Hepatocyte (in vitro differentiated cells): ENCODE measurements at places on chromosomes 3 and 15.

DNA sequence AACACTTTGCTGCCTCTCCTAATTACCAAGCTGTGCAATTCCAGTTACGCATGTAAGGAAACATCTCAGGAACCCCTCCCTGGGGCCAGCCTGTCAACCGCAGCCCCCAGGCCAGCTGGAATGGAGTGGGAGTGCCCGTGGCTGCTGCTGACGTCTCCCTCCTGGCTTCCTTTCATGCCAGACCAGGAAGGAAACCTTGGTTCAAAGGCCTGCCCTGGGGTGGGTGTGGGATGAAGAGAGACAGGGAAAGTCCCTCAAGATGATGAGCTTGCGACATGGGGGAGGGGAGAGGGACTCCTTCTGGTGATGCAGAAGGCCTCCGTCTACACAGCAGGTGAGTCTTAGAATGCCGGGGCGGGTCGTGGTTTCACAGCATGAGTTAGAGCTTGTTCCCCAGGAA, 11.4 kb upstream of the CYP11A1 start:
- no peak overlapping the region for H3K4me3 ChIP-seq
- H3K27me3 ChIP-seq, result no peaks in the 10 kb centered on the region
- H3K4me1 ChIP-seq, result no peaks in the 10 kb centered on the region
- H3K36me3 ChIP-seq, result no peaks in the 10 kb centered on the region
- H3K27ac ChIP-seq, result peak overlapping the region; percentile 68
- peak; percentile 51 for DNase-seq

DNA sequence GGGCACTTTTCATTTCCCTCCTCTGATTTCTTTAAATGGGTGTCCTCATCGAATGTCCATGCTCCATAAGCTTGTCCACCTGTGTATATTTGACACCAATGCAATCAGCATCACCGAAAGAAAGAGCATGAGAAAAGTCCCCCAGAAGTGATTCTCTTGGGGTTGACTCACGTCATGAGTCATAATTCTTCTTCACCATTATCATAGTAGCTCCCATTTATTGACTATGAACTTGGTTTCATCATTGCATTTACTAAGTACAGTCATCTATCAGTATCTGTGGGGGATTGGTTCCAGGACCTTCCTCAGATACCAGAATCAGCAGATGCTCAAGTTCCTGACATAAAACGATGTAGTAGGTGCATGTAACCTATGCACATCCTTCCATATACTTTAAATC, 372.5 kb upstream of the CFAP20DC start:
- H3K27me3 ChIP-seq, result no peaks in the 10 kb centered on the region
- H3K36me3 ChIP-seq, result no peaks in the 10 kb centered on the region
- no peak overlapping the region for H3K27ac ChIP-seq
- no peak overlapping the region for H3K4me3 ChIP-seq

DNA sequence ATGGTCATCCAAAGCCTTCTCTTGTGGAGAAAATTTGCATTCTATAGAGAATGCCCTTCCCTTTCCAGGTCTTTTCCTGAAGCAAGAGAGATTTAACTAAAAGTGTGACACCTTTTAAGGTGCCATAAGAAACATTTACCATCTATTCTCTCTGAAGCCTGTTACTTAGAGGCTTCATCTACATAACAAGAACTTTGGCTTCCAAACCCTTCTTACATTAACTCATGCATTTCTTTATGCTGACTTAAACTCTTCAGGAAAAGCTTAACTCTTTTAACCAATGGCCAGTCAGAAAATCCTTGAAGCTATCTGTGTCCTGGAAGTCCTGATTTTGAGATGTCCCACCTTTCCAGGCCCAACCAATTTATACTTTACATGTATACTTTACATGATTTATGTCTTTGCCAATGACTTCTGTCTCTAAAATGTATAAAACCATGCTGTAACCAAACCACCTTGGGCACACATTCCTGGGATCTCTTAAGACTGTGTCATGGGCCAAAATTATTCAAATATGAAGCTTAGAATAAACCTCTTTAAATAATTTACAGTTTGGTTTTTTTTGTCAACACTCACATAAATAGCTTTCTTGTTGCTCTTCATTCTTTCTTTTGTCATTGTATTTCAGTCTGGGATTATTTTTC, 472.6 kb upstream of the NECTIN3 start:
- no peaks in the 10 kb centered on the region for H3K36me3 ChIP-seq
- no peak for DNase-seq
- no peak overlapping the region for H3K4me3 ChIP-seq

DNA sequence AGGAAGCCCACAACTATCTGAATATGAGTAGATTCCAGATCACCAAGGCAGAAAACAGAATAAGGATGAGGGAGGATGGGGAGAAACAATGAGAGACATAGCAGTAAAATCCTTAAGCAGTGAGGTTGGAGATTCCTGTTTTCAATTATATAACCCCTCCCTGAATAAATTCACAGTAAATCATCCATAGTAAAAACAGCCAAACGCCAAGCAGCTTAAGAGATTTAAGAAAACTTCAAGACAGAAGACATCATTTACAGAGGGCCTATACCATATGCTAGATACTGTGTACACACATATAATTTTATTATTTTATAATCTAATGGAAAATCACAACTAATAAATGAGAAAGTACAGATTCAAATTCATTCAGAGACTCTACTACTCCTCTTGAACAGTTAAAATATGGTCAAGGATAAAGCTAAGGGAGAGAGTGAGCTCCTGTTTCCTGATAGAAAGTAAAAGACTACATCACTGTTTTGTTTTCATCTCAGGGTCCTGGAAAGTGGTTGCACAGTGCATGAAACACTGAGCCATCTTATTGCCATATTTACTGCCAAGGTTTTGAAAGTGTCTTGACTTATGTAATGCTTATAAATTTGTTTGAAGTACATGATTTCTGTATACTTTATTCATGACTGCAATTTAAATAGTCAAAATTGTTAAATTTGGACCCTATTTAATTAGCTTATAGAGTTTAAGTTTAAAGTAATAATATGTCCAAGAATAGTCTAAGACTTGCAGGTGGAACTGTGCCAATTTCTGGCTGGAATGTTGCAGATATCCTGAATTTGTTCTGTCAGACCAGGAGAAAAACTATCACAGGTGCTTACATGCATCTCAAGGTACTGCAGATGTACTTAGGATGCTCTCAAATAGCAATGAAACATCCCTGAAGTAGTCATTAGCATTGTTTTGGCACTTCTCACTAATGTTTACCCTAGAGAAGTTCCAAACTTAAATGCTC, 141.4 kb downstream of the TBL1XR1 start:
- no peaks in the 10 kb centered on the region for H3K27me3 ChIP-seq
- H3K27ac ChIP-seq, result peak overlapping the region; percentile 12
- H3K4me3 ChIP-seq, result no peak overlapping the region
- peaks cover 3% of the 10 kb centered on the region for H3K4me1 ChIP-seq
- DNase-seq, result no peak
- no peaks in the 10 kb centered on the region for H3K36me3 ChIP-seq
